Body of pancreas (tissue), 4 donors: ENCODE measurements at places on chromosomes 11 and 22.

DNA sequence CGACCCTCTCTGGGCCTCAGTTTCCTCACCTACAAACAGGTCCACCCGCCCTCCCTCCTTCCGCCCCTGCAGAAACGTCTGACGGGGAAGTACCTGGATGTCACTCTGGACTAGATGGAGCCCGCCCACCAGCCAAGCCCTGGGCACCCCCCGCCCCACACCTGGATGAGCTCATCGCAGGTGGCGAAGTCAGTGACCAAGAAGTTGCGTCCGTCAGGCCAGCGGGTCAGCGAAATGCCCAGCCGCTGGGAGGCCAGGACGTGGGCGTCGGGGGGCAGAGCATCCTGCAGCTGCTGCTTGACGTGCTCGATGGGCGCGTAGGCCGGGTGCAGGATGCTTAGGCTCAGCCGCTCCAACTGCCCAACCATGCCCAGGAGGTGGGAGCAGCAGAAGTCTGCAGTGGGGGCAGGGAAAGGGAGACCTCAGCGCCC is 897 bp downstream of the PNPLA5 start:
- no peak overlapping the region for H3K4me3 ChIP-seq
- no peak for DNase-seq
- H3K27me3 ChIP-seq = no peaks in the 10 kb centered on the region
- H3K27ac ChIP-seq = no peak overlapping the region

DNA sequence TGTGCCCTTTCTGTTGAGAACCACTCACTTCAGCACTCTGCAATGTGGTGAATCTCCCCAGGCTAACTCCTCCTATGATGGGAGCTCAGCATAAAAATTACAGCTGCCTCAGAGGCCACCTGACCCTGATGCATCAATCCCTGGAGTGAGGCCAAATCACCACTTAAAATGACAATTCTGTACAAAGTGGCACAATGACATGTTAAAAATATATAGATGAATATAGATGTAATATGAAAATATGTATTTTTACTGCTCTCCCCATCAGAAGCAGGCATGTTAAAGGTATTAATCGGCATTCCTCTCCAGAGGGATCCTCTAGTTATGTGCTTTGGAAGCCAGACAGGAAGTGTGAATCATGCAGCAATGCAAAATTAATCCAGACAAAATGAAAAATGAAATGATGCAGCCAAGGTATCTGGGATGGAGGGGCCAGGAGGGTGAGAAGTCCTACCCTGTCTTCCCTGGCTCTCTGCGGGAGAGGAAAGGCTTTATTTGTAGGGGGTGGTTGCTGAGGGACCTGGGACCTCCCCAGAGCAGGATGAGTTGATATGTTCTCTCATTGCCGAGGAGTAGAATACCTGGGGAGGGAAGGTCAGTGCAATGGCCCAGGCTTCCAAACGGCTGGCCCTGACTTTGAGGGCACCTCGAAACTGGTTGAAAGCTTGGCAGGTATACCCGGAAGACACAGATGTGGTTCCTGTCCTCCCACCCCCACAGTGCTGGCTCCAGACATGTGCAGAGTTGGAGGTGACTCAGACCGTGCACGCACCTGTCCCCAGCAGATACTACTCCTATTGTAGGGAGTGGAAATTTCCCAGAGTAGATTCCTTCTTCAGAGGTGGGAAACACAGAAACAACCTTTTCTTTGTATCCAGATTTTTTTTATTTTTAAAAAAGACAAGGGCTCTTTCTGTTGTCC is 347.9 kb upstream of the NCAM1 start:
- peaks cover 7% of the 10 kb centered on the region for H3K4me1 ChIP-seq
- peak; percentile 83 for DNase-seq
- no peaks in the 10 kb centered on the region for H3K27me3 ChIP-seq
- no peak overlapping the region for H3K4me3 ChIP-seq

GRCh38 chr11:69049490-69049867 is 747 bp downstream of the TPCN2 start:
- no peak for DNase-seq
- H3K4me1 ChIP-seq = peaks cover 31% of the 10 kb centered on the region
- H3K4me3 ChIP-seq = peak overlapping the region; percentile 96
- peak overlapping the region; percentile 75 for H3K27ac ChIP-seq
- H3K27me3 ChIP-seq = no peaks in the 10 kb centered on the region
- no peaks in the 10 kb centered on the region for H3K36me3 ChIP-seq

- H3K27ac ChIP-seq = no peak overlapping the region
- no peaks in the 10 kb centered on the region for H3K27me3 ChIP-seq
- H3K4me3 ChIP-seq = no peak overlapping the region
- no peaks in the 10 kb centered on the region for H3K36me3 ChIP-seq
- DNase-seq = no peak
Observed at GRCh38 chr11:10378362-10378761, 73.5 kb downstream of the ADM start.

DNA sequence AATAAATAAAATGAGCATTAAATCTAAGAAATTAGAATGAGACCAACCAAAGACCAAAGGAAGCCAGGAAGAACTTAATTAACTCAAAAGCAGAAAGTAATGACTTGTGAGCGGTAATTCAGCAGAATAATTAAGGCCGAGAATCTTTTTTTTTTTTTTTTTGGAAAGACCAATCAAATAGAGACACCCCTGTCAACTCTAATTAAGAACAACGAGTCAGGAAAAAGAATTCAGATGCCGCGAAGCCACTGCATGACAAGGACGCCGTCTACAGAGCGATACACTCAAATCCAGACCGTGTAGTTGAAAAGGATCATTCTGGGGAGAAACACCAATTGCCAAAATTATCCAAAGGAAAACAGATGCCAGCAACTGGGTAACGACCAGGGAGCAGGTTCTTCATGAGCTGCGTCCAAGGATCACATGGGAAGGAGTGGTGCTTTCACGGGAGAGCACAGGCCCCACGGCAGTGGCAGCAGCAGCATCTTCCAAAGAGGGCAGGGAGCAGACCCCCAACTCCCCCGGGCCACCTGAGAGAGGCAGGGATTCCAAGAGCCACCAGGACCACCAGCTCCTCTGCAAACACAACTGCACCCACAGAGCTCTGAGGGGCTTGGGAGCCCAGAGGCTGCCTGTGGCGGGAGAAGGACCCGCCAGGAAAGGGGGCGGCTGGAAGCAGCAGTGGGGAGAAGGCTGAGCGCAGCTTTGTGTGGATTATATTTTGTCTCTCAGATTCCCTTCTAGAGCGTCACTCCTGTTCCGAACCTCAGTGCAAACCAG is 469.8 kb downstream of the BRD1 start:
- no peaks in the 10 kb centered on the region for H3K27me3 ChIP-seq
- H3K4me3 ChIP-seq = no peak overlapping the region
- H3K27ac ChIP-seq = no peak overlapping the region

- no peaks in the 10 kb centered on the region for H3K36me3 ChIP-seq
- H3K4me1 ChIP-seq = no peaks in the 10 kb centered on the region
- no peak overlapping the region for H3K4me3 ChIP-seq
- no peak overlapping the region for H3K27ac ChIP-seq
- DNase-seq = no peak
Observed at GRCh38 chr22:41050883-41051282, 41.5 kb upstream of the EP300 start.

DNA sequence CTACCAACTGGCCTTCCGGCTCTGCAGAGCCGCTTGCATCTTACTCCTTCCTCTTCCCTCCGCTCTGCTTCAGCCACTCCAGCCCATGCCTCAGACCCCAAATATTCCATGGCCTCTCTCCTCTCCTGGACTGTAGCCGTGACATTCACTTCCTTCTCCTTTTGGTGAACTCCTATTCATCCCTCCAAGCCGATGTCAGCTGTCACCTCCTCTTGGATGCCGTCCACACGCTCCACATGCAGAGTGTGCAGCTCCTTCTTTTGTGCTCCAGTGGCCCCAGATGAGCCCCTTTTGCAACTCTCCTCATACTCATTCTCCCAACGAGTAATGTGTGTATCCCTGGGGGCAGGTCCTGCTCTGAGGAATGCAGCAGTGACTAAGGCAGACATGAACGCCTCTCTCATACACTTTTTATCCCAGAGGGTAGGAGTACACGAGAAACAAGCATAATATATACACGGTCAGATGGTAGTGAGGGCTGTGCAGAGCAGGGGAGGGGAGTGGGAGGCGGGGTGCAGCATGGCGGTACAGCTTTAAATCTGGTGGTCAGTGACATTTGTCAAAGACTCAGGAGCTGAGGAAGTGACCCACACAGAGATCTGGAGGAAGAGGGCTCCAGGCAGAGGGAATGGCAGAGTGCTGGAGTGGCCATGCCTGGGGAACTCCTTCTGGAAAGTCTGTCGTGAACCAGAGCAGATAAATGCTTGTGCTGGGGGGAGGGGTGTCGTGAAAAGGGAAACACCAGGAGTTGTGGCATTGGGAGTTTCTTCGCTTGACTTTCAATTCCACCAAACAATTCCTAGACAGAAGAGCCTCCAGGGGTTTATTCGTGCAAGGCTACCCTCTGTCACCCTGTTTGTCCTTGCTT is 83.8 kb upstream of the ATXN10 start:
- H3K27ac ChIP-seq = no peak overlapping the region
- no peaks in the 10 kb centered on the region for H3K27me3 ChIP-seq
- no peak for DNase-seq

DNA sequence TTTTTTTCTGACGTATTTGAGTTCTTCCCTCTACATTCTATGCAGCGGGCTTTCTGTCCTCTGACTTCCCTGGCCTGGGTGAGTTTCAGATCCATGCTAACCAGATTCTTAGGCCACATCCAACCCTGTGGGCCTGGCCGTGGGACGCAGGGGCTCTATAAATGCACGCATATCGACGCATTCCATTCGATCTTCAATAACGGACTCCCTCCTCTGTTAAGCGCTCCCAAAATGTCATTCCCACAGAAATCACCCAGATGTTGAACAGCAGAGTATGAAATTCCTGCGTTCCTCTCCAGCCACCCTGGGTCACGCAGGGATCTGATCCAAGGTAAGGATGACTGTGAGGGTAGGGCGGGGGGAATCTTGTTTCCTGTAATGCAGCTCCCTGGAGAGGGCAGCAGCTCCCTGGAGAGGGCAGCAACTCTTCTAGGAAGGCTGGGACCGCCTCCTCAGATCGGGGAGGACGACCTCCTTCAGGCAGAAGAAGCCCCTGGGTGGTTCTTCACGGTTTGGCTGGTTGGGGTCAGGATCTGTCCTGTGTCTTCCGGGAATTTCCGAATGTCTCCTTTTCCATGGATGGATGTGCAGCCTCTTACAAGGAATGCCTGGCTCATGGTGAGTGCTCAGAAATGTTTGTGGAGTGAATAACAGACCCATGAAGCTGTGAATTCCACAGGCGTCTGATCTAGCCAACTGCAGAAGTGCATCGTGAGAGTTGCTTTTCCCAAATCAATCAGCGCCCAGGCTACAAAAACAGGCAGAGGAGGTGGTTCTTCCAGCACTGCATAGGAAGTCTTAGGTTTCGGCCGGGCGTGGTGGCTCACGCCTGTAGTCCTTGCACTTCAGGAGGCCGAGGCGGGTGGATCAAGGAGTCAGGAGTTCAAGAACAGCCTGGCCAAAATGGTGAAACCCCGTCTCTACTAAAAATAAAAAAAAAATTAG is 12.2 kb downstream of the MRGPRD start:
- no peak overlapping the region for H3K4me3 ChIP-seq
- H3K4me1 ChIP-seq = no peaks in the 10 kb centered on the region
- H3K27me3 ChIP-seq = no peaks in the 10 kb centered on the region

- no peaks in the 10 kb centered on the region for H3K27me3 ChIP-seq
- no peak overlapping the region for H3K4me3 ChIP-seq
- H3K4me1 ChIP-seq = peaks cover 18% of the 10 kb centered on the region
- no peak for DNase-seq
- peaks cover 2% of the 10 kb centered on the region for H3K36me3 ChIP-seq
Observed at GRCh38 chr22:37819105-37819433, 4.1 kb upstream of the GALR3 start.

- H3K4me1 ChIP-seq = peaks cover 3% of the 10 kb centered on the region
- H3K27me3 ChIP-seq = no peaks in the 10 kb centered on the region
- H3K36me3 ChIP-seq = no peaks in the 10 kb centered on the region
- H3K4me3 ChIP-seq = no peak overlapping the region
- DNase-seq = no peak
- H3K27ac ChIP-seq = no peak overlapping the region
Observed at GRCh38 chr11:70901951-70902521, 350.3 kb downstream of the SHANK2 start.

GRCh38 chr11:64764040-64764611 is 4.4 kb upstream of the PYGM start:
- peak; percentile 7 for DNase-seq
- no peaks in the 10 kb centered on the region for H3K27me3 ChIP-seq
- H3K36me3 ChIP-seq = peaks cover 46% of the 10 kb centered on the region
- H3K27ac ChIP-seq = peak overlapping the region; percentile 23

DNA sequence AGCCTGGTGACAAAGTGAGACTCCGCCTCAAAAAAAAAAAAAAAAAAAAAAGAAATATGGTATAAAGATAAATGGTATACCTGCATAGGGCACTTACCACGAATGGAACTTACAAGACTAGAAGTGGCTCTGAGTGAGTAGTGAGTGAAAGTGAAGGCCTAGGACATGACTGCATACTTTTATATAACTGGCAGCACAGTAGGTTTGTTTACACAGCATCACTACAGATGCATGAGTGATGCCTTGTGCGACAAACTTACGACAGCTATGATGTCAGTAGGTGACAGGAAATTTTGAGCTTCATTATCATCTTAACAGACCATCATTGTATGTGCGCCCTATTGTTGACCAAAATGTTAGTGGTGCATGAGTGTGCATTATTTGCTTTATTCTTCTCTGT is 17.7 kb downstream of the XRCC6 start:
- no peak for DNase-seq
- no peak overlapping the region for H3K27ac ChIP-seq
- H3K36me3 ChIP-seq = peaks cover 45% of the 10 kb centered on the region
- no peak overlapping the region for H3K4me3 ChIP-seq
- no peaks in the 10 kb centered on the region for H3K4me1 ChIP-seq

- H3K27ac ChIP-seq = no peak overlapping the region
- no peak overlapping the region for H3K4me3 ChIP-seq
- no peaks in the 10 kb centered on the region for H3K4me1 ChIP-seq
- peak; percentile 1 for DNase-seq
Observed at GRCh38 chr11:69215216-69215615, 59.5 kb downstream of the SMIM38 start.

DNA sequence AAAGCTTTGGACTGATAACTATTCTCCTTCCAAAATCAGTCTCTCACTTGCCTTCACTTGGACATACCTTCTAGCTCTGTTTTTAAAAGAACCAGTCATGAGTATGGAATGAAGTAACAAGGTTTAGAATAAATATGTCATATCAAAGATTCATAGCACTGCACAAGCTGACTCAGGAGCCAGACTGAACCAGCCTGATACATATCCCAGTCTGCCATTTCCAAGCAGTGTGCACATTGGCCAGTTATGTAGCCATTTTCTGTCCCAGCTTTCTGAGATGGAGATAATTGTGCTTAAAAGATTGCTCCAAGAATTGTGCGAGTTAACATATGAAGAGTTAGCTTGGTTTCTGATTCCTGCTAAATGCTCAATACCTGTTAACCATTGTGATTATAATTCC is 311.3 kb downstream of the C11orf87 start:
- no peaks in the 10 kb centered on the region for H3K36me3 ChIP-seq
- no peak overlapping the region for H3K27ac ChIP-seq
- no peak for DNase-seq
- no peaks in the 10 kb centered on the region for H3K27me3 ChIP-seq

- H3K27ac ChIP-seq = no peak overlapping the region
- H3K27me3 ChIP-seq = no peaks in the 10 kb centered on the region
- no peaks in the 10 kb centered on the region for H3K4me1 ChIP-seq
- no peak overlapping the region for H3K4me3 ChIP-seq
Observed at GRCh38 chr11:68670208-68670992, 13.9 kb upstream of the GAL start.
